ENCODE measurements at places on chromosomes 1 and 21.
A peak's percentile ranks its signal among the peaks of the same experiment; 100 is the strongest.

DNA sequence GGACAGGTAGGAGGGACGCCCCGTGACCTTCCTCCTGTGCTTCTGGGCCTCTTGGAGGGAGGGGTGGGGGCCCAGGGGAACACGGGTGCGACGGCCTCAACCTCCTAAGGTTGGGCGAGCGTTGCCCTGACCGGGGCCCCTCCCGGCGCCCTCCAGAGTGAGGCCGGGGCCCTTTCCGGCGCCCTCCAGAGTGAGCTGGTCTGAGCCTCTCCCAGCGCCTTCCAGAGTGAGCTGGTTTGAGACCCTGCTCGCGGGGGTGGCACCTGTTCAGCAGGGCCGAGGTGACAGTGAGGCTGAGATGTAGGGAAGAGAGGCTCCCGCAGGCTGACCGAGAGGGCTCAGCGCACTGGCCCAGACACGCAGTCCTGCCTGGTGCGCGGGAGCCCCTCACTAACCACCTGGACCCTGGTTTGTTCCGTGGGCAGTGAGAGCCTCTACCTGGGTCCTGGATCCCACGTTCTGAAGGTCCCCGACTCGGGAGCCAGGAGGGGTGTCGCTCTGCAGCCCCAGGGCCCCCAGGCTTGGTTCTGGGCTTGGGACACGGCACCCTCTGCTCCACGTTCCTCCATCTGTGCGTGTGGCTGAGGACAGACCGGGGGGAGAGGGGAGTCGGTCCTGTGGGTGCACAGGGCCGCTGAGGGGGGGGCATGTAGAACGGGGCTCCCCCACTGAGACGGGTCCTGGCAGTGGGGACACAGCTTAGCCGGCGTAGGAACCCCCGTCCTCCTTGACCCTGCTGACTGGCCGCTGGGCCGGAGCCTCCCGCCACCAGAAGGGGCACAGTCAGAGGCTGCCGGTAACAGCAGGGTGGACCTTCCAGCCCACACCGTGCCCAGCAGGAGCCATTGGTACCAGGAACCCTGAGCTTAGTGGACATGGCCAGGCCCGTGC is 1.4 kb downstream of the COL6A1 start:
- DNase-seq = no peak

GRCh38 chr21:33700491-33700890 is 58.2 kb downstream of the ITSN1 start:
- no peak for DNase-seq

DNA sequence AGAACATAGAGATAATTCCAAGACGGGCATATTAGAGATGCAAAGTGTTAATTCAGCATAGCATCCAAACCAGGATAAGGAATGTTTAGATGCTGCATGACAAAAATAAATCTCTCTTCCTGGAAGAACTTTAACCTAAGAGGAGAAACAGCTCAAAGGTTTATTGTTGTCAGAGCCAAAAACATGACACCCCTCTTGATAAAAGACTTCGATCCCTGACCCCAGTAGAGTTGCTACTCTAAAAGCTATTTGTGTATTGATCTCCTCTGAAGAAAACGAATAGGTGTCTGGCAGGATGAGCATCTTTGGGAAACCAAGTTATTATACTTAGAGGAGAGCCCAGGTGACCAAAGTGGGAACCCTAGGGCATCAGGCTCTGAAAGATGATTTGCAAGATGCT is 158.1 kb downstream of the PIGK start:
- no peak for DNase-seq

DNA sequence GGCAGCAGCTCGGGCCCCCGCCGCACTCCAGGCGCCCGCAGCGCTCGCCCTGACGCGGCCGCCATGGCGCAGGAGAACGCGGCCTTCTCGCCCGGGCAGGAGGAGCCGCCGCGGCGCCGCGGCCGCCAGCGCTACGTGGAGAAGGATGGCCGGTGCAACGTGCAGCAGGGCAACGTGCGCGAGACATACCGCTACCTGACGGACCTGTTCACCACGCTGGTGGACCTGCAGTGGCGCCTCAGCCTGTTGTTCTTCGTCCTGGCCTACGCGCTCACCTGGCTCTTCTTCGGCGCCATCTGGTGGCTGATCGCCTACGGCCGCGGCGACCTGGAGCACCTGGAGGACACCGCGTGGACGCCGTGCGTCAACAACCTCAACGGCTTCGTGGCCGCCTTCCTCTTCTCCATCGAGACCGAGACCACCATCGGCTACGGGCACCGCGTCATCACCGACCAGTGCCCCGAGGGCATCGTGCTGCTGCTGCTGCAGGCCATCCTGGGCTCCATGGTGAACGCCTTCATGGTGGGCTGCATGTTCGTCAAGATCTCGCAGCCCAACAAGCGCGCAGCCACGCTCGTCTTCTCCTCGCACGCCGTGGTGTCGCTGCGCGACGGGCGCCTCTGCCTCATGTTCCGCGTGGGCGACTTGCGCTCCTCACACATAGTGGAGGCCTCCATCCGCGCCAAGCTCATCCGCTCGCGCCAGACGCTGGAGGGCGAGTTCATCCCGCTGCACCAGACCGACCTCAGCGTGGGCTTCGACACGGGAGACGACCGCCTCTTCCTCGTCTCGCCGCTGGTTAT is 2.8 kb downstream of the KCNJ9 start:
- DNase-seq = no peak

DNA sequence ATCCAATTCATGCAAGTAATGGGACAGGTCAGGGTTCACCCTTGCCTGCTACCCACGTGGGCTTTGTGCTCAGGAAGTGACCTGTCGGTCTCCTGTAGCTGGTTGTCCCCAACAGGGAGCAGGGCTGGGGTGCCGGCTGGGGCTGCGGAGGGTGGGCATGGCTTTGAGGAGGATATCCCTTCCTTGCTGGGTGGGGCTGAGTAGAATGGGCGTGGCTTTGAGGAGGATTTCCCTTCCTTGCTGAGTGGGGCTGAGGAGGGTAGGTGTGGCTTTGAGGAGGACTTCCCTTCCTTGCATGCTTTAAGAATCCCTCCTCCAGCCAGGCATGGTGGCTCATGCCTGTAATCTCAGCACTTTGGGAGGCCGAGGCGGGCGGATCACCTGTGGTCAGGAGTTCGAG is 151.3 kb downstream of the CLIC6 start:
- DNase-seq = no peak

GRCh38 chr21:37402251-37402867 is 35.8 kb downstream of the DYRK1A start:
- DNase-seq = no peak

DNA sequence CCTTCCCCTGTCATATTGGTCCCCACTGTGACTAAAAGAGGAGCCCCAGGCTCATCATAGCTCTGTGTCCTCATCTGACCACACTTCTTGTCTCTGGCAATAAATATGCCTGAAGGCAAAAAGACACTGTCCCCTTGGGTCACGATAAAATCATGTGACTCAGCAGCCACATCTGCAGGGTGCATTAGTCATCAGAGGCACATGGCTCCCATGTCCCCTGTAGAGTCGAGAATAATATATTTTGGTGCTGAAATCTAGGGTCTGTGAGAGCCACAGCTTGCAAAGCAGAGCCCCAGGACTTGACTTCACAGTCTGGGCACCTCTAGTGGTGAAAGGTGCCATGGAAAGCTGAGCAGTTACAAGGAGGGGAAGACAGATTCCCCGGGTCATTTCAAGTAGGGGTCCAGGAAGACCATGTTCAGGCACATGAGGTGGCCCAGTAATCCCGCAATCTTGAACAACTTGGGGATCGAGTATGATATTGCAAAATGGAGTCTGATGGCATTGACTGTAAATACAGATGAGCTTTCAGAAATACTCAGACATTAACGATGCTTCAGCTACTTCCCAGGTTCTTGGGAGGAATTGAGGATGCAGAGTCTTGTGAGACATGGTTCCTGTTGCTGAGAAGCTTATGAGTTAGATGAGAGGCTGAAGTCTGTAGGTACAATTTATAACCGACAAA is 68.6 kb downstream of the SLC35F3 start:
- DNase-seq = no peak

DNA sequence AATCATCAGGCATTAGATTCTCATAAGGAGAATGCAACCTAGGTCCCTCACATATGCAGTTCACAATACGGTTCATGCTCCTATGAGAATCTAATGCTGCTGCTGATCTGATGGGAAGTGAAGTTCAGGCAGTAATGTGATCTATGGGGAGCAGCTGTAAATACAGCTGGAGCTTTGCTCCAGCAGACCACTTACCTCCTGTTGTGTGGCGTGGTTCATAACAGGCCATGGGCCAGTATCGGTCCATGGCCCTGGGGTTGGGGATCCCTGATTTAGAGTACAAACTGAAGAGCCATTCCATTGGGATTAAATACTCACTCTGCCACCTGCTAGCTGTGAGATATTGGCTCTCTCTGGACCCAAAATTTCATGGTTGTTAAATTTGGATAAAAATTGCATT is 244.6 kb upstream of the POGK start:
- no peak for DNase-seq

DNA sequence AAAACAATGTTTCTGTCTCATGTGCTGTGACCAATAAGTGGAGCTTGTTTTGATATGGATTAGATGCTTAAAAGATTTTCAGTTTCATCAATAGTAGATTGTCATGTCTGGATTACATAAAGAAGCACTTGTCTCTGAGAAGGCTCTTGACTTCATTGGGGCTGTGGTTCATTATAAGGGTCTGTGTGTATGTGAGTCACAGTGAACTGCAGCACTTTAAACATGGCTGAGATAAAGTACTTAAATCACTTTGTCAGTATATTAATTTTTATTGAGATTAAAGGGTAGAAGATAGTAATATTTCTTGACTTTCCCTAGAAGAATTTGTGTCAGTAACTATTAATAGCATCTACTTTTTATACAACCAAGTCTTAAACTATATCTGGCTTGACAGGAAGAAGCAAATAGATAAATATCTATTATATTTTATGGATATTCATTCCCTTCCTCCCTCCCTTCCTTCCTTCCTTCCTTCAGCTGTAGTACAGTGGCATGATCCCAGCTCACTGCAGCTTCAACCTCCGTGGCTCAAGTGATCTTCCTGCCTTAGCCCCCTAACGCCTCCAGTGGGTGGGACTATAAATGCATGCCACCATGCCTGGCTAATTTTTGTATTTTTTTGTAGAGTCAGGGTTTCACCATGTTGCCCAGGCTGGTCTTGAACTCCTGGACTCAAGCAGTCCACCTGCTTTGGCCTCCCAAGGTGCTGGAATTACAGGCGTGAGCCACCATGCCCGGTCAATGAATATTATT is 48.8 kb downstream of the ZFYVE9 start:
- no peak for DNase-seq

GRCh38 chr1:17060306-17060749 is 6.5 kb upstream of the SDHB start:
- DNase-seq = peak; percentile 40

- DNase-seq = no peak
Measured at GRCh38 chr1:76037324-76037723, 37.2 kb upstream of the ST6GALNAC3 start.

GRCh38 chr1:40044110-40044509 is 3.6 kb downstream of the CAP1 start:
- DNase-seq = no peak

GRCh38 chr1:26045722-26046245 is at the start of gene SLC30A2:
SLC30A2 (minus strand) TSS chr1:26046118; CDS start chr1:26045896, 222 bp downstream.
- DNase-seq = no peak

DNA sequence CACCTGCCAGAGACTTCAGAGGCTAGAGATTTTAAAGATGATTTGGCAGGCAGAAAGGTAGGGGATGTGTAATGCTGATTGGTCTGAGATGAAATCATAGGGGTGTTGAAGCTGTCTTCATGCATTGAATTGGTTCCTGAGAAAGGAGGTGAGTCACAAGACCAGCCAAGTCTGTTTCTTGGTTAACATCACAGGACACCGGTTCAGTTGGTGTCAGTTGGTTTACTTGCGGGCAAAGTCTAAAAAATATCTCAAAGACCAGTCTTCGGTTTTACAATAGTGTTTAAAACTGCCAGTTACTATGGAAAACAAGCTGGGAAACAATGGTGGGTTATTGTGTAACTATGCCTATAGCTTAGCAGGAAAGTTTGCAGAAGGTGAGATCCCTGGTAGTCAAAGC is 305.9 kb downstream of the BARHL2 start:
- DNase-seq = no peak

- DNase-seq = no peak
Measured at GRCh38 chr1:31822766-31823165, 6.9 kb upstream of the SPOCD1 start.

DNA sequence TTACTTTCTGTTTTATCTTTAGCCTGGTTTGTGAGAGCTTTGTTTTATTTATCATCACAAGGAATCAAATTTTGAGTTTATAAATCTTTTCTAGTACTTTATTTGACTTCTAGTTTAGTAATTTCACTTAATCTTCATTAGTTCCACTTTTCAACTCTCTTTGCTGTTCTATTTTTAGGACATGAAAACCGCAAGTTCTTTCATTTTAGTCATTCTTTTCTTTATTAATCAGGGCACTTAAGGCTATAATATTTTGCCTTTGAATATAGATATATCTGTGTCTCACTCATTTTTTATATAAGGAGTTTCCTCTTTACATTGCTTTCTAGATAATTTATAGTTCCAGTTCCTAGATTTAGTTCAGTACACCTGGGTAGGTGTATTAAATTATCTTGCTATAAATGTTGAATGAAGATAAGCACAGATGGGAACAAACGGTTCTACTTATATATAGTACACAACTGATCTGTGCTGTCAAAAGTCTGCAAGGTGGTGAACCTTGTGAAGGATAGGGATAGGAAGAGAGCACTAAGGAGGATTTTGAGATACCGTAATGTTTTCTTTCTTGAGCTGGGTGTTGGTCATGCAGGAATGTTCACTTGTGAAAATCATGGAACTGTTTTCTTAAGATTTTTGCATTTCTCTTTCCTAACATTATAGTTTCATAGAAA is 402.3 kb downstream of the RYR2 start:
- no peak for DNase-seq

DNA sequence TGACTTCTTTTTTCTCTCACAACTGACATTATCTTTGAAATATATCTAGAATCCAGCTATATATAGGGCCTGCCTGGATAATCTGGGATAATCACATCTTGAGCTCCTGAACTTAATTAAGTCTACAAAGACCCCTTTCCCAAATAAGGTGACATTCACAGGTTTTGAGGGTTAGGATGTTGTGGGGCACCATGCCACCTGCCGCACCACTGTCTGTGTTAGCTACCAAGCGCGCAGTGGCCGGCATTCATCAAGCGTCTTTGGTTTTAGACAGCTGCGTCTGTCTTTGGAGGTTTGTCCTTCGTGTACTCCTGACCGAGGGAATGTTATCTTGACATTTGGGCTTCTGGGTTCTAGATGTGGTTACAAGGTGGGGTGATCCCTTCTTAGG is 7.5 kb downstream of the TRAPPC10 start:
- DNase-seq = no peak

- DNase-seq = no peak
Measured at GRCh38 chr21:14716761-14717396, 170.8 kb upstream of the SAMSN1 start.

DNA sequence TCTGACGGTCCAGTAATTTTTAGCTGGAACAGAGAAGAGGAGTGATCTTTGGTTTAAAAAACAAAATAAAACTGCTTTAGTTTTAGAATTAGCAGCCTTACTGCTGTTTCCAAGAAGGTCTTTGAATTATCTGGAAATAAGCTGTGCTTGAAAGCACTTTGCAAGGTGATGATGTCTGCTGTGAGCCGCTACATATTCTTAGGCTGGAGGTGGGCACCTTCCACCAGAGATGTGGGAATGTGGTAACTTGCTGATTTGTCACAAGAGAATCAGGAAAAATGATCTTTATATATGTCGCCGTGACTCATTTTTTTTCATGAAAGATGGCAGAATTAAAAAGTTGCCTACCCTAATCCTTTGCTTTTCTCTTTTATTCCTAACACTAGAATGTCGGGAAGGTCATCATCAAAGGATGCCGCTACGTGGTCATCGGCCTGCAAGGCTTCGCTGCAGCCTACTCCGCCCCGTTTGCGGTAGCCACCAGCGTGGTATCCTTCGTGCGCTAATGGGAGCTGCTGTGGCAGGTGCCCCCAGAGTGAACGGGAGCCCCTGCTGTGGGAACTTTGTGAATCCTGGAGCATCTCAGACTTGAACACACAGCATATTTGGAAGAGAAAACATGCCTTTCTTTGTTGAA is 6.2 kb downstream of the C1orf115 start:
- no peak for DNase-seq

All from SIG-M5 (cell line).